ENCODE measurements at places on chromosomes 6 and 20. TPM values are rescaled to one million over a fixed set of nuclear protein-coding genes. Genes with fewer than 3 reads are reported as not detected.
A peak's percentile ranks its signal among the peaks of the same experiment; 100 is the strongest.

DNA sequence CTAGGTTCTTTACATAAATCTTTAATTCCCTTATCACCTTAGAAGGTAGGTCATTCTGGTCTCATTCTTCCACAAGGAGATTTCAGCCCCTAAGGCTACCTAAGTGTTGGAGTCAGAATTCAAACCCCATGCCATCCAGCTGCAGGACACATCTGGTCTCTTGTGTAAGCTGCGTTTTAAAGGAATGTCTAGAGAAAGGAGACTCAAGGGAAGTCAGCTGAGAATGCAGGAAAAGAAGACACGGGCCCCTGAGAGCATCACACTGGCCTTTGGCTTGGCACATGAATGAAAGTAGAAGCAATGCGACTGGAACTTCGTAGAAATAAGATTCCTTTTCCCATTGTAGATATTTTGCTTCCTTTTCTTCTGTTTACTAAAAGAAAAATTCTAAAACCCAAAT lies 76.7 kb upstream of the SYNJ2 start:
- no peak for DNase-seq

DNA sequence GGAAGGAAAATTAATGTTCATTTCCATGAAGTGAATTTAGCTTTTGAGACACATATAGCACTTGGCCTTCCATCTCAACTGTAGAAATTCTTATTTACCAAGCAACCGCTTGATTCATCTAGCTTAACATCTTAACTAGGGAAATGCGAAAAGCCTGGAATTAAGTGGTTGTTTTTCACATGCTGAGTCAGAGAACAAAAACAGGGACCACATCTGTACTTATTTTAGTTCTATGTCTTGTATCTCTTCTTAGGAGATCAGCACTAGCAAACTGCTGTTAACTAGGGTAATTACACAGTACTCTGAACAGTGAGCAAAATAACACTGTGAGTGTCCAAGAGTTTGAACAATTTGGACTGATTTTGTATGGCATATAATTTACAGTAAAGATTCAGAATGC lies 590.9 kb upstream of the NRSN1 start:
- no peak for DNase-seq

GRCh38 chr6:111871725-111872400 lies 1.4 kb downstream of the FYN start:
- peak; percentile 55 for DNase-seq

GRCh38 chr6:26421259-26422144 lies 18.8 kb upstream of the BTN3A3 start:
- DNase-seq = peak; percentile 59

- DNase-seq = no peak
These were observed 25.7 kb downstream of the TCF15 start for GRCh38 chr20:584161-584970.

DNA sequence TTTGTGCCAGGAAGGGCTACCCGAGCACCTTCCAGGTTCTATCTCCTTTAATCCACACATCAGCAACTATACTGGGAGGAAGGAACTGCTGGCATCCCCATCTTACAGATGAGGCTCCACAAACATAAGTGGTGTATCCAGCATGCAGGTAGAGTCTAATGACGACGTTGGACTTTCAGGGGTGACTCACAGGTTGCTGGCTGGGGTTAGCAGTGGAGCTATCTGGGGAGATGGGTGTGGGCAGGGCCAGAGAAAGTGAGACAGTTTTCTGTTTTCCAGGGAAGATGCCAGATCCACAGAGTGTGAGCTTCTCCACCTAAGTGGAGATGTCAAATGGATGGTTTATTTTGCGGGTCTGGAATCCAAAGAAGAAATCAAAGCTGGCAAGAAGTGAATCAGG lies 31.8 kb downstream of the CDH22 start:
- no peak for DNase-seq

- no peak for DNase-seq
These were observed 183.0 kb upstream of the QKI start for GRCh38 chr6:163231356-163232014.

GRCh38 chr6:85250586-85251220 lies 199.2 kb upstream of the NT5E start:
- DNase-seq = no peak

GRCh38 chr20:35607003-35607735 lies 8.5 kb upstream of the SPAG4 start:
- DNase-seq = no peak

GRCh38 chr6:13355043-13355945 lies 27.0 kb upstream of the TBC1D7 start:
- no peak for DNase-seq

DNA sequence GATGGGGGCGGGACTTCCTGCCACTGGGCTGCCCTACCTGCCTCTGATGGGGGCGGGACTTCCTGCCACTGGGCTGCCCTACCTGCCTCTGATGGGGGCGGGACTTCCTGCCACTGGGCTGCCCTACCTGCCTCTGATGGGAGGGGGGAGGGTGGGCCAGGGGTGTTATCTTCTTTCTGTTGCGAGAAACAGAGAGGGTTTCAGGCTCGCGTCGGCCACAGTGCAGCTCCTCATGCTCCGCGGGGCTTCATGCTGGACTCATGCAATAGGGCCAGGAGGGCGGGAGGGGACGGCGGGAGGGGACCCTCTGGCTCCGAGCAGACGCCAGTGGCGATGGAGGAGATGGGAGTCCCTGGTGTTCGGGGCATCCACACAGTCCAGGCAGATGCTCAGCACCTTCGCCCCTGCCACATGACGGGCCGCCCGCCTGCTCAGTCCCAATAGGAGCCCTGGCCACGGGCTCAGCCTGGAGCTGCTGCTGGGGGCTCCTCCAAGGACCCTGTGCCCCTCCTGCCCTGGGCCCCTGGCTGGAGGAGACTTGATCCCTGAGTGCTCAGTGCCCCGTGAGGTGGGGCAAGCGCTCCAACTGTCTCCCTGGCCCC lies 48.8 kb upstream of the CHRNA4 start:
- DNase-seq = no peak

DNA sequence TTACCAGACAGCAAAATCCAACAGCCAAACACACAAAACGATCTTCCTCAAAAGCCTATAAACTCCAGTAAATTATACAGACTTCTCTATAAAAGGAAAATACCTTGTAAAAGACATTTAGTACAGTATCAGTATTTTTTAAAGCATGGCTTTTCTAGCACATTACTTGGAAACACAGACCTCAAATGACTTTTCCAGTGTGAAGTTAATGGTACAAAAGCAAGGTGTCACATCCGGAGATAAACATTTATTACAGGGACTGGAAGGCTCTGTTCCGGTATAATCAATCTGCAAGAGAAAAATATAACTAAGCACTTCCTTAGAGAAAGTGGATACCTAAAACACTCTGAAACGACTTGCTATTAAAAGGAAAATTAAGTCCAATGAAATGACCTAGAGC lies 17.1 kb downstream of the TMEM30A start:
- no peak for DNase-seq

DNA sequence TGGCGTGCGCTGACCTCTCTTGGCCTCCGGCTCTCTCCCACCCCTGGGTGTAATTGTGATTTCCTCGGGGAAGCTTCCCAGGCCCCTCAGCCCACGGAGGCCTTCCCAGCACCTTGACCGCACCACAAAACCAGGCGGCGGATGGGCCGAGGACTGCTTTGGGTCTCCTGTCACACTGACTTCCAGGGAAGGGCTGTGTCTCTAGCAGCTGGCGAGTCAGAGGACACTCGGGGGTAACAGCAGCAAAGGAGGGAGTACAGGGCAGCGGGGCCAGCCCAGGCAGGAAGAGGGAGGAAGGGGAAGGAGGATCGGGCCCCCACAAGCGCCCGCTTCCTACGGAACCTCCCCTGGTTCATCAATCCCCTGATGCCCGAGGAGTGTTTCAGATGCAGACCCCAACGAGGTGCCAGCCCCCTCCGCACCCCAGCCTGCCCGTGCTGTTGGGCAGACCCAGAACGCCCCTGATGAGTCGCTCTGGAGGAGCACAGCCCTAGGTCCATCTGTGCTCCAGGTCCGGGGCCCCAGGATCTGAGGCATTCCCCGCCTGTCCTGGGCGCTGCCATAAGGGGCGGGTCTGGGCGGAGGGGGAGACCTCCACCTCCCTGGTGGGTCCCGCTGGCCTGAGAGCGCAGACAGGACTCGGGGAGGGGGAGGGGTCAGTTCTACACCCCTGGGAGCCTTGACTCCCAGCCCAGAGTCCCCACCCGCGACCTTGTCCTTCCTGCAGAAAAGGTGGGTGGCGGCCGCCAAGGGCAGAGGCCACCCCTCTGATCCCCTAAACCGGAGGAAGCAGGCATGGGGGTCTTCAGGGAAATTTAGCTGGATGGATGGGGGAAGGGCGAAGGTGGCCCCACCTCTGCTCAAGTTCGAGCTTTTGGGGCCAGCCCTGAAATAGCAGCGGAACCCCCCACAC lies 956 bp downstream of the CHRNA4 start:
- peak; percentile 32 for DNase-seq

DNA sequence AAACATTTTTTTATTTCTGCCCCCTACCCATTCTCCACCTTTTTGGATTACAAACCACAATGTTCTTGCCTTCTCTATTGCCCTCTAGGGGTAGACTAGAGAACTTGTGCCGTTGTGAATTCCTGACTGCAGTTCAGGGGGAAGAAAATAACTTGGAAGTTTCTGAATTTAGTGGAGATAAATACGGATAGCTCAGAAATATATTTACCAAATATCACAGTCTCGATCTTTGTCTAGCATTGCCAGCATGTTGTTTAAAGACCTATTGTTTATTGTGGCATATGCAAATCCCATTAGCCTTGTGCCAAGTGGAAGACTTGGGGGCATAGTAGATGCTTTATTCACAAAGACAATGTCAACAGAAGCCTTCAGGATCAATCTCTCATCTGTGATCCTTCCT lies 154.1 kb upstream of the MMS22L start:
- DNase-seq = no peak

DNA sequence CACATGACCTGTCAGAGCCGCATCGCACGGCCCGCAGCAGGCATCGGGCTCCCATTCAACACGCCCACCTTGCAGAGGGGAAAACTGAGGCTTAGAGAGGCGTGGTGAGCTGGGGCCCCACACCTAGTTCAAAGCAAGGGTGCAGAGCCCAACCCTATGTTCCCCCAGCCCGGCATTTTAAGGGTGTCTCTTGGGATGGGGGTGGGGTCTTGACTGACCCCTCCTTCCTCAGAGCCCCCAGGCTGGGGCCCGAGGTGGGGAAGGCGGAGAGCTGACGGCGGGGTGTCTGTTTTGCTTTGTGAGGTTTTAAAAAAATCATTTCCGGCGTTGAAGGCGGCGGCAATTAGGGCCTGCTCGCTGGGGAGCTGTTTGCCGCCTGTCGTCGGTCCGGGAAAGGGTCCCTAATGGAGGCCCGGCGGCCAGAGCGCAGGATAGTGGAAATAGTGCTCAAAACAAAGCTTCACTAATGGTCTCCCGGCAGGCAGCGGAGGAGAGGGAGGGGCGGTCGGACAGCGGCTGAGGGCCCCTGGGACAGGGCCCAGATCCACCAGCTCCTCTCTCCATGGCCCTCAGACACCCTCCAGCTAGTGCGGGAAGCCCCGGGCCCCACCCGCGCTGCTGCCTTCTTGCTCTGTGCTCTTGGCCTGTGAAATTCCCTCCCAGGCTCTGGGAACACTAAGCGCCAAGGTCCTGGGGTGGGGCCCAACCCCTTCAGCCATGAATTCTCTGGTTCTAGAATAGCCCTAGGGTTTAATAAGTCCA lies 11.9 kb downstream of the VSTM2L start:
- DNase-seq = no peak

- DNase-seq = no peak
These were observed 129.4 kb downstream of the MAP7 start for GRCh38 chr6:136420853-136421252.

- DNase-seq = no peak
These were observed 21.0 kb downstream of the PTK7 start for GRCh38 chr6:43097098-43097489.

- no peak for DNase-seq
These were observed 99.1 kb upstream of the KCNQ5 start for GRCh38 chr6:72522735-72523141.

DNA sequence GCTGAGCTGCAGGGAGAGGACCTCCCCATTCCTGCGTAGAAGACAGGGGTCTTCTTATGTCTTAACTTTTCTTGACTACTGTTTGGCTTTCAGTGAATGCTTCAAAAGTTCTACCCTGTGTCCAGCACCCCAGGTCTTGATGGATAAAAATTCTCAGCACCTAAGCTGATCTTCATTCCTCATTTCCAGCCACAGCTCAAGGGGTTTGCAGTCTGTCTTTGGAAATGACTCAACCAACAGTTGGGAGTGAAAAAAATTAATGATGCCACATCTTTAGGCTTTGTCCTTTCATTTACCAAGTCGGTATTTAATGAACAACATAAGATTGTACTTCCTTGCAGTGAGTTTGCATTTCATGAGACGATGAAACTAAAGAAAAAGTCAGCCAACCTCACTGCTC lies 40.3 kb downstream of the PRDM1 start:
- DNase-seq = no peak

- no peak for DNase-seq
These were observed 82.1 kb downstream of the ADAT2 start for GRCh38 chr6:143368426-143368825.

DNA sequence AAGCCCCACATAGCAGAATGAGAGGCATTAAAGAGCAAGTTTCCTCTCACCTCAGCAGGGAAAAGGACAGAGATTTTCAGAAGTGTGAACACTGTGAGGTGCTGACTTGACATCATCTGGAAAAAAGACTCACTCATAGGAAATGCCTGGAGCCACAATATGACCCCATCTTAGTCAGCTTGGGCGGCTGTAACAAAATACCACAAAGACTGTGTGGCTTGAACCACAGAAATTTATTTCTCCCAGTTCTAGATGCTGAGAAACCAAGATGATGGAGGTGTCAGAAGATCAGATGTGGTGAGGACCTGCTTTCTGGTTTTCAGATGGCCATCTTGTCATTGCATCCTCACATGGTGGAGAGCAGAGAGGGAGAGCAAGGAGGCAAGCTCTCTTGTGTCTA lies 253.1 kb downstream of the ADGB start:
- DNase-seq = no peak

GRCh38 chr6:122400462-122401089 lies 1.1 kb downstream of the HSF2 start:
- no peak for DNase-seq

DNA sequence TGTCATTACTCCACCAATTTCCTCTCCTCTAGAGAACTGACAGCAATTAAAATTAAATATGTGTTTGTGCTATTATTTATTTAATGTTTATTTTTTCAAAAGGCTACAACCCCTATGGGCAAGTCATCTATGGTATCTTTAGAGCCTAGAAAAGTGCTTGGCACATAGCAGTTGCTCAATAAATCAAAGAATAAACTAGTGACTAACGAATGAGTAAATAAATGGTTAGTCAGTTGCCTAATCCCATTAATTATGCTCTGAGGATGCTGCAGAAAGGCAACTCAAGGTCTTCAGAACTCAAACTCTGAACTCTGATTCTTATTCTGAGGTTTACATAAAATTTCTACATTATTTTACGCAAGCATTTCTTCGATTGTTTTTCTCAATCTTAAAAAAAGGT lies 193.0 kb upstream of the TSHZ2 start:
- no peak for DNase-seq

The LPA gene
- total RNA-seq = not detected

The CRISP2 gene
- not detected for total RNA-seq

The SCRT2 gene
- not detected for total RNA-seq

The PLA2G7 gene
- 0.15 TPM for total RNA-seq

The KIAA0408 gene
- total RNA-seq = 2.4 TPM

The KCNQ5 gene
- not detected for total RNA-seq

The ULBP2 gene
- 0.84 TPM for total RNA-seq

The CTCFL gene
- not detected for total RNA-seq
